ENCODE measurements at places on chromosomes 6 and 20.

DNA sequence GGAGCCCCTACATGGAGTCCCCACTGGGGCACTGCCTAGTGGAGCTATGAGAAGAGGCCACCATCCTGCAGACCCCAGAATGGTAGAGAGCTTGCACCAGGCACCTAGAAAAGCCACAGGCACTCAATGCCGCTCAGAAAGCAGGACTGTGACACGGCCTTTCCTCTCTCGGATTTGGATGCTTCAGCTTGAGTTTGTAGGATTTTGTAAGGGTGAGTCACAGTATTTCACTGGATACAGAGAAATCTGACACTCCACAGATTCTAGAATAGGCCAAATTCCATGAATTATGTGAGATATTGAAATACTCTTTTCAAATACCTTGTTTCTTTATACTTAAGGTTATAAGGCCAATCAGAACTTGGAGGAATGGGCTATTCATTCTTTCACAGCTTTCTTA is 424.5 kb downstream of the HTR1B start:
- no peak for DNase-seq

DNA sequence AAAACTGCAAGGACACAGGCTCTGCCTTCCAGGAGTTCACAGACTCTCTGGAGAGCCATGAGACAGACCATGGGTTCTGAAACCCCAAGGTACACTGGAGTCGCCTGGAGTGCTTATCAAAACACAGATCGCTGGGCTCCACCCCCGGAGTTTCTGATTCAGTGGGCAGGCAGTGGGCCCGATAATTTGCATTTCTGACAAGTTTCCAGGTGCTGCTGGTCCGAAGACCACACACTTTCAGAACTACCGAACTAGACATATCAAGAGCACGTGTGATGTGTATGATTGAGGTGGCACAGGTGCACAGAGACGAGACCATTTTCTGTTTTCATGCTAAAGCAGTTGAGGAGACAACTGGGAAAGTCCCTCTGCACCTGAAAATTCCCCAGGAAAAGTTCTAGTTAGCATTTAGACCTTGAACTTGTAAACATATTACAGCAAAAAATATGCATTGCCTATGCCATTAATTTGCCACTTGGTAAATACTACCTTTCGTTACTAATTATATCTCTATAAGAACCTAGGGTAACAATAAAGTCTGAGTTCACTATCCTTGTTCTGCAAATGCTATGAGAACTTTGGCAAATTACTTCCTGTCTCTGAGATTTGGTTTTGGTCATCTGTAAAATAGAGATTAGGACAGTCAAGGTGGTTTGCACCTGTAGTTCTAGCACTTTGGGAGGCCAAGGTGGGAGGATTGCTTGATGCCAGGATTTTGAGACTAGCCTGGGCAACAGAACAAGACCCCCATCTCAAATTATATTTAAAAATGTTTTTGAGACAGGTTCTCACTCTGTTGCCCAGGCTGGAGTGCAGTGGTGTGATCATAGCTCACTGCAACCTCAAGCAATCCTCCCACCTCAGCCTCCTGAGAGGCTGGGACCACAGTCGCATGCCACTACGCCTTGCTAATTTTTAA is 14.3 kb upstream of the PIM1 start:
- DNase-seq = no peak

- DNase-seq = no peak
Measured at GRCh38 chr6:43804550-43805223, 34.7 kb downstream of the VEGFA start.

DNA sequence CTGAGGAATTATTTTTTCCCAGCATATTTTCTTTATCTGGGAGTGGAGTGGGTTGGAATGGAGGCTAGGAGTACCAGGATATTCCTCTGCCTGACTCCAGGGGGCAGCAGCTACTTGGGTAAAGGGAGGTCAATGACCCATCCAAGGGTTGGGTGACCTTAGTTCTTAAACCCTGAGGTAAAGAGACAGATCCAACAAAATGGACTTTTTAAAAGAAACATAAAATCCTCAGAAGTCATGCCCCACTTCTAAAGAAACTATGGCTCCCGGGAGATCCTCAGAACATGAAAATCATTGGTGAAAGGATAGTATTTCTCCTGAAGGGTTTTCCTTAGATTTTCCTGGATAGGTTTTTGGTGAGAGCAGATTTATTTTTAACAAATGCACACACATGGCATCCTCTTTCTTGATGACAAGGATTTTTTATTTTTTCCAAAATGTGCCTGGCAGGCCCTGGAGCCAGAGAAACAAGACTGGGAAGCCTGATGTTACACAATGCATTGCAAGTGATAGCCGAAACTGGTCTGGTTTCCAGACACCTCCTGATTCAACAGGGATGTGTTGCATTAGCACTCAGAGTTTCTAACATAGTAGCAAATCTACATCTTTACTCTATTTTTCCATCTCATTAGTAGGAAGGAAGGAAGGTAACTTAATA is 240.9 kb upstream of the BTBD3 start:
- no peak for DNase-seq

DNA sequence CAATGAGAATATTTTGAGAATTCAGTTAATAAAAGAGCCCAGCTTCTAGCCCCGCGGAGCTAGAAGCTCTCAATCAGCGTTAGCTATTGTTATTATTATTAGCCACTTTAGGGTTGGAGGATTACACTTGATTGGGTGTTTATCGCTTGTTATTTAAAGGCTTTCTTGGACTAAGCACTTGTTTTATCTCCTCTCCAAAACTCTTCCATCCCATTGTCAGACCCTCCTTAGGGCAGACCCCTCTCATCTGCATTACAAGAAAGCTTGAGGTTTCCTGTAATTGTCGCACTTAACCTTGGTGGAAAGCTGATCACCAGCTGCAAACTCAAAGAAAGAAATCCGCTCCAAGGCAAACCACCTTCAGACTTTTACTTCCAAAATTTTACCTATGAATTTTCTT is 4.8 kb downstream of the DPPA5 start:
- DNase-seq = no peak

DNA sequence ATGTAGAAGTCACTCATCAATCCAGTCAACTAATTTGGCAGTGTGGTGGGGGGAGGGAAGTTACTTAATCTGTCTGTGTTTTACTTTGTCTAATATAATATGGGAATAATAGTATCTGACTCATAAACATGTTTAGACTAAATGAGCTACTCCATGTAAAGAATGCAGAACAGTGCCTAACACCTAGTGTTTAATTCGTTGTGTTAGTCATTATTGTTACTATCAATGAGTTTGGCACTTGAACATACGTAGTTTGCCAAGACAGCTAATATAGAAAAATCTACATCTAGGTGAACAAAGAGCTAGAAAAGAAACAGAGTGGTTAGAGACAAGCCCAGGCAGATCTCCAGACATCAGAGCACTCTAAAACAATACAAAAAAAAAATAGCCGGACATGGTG is 49.1 kb downstream of the IRAK1BP1 start:
- DNase-seq = no peak

DNA sequence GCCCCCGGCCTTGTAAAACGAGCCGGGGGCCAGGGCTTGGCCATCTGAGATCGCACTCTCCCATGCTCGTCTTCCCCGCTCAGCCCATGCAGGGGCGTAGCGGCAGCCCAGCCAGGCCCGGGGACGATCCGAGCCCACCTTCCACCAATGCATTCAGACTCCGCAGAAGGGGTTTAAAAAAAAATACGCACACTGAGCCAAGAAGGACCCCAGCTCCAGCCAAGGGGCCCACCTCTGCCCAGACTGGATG is 320 bp downstream of the GSTA4 start:
- no peak for DNase-seq
